ENCODE measurements at places on chromosomes 6 and 20.
A peak's percentile ranks its signal among the peaks of the same experiment; 100 is the strongest.

DNA sequence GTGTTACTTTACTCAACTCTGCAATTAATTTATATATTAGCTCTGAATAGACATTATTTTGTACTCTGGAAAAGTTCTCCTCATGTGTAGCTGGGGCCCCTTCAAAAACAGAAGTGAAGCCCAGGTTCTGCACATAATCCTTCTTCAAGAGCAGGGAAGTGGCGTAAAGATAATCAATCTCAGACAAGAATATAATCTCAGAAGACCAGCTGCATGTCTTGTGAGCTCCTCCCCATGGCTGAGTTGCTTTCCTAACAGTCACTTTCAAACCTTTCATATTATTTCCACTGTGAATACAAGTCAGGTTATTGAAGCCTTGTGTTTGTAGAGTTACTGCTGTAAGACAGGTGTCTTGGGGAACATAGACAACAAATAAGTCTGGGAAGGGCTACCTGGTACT, 691.9 kb downstream of the RFPL4B start:
- no peaks in the 10 kb centered on the region for H3K36me3 ChIP-seq
- no peak for DNase-seq
- no peak overlapping the region for H3K27ac ChIP-seq
- no peak overlapping the region for H3K4me3 ChIP-seq

GRCh38 chr20:23130622-23131140, 44.6 kb upstream of the CD93 start:
- H3K4me1 ChIP-seq, result no peaks in the 10 kb centered on the region
- H3K27me3 ChIP-seq, result no peaks in the 10 kb centered on the region
- no peak overlapping the region for H3K27ac ChIP-seq
- no peak for DNase-seq
- H3K4me3 ChIP-seq, result no peak overlapping the region

GRCh38 chr6:99838607-99839006, 155.4 kb downstream of the MCHR2 start:
- no peak for DNase-seq
- H3K4me1 ChIP-seq, result no peaks in the 10 kb centered on the region
- H3K27me3 ChIP-seq, result peaks cover 33% of the 10 kb centered on the region
- no peaks in the 10 kb centered on the region for H3K36me3 ChIP-seq

DNA sequence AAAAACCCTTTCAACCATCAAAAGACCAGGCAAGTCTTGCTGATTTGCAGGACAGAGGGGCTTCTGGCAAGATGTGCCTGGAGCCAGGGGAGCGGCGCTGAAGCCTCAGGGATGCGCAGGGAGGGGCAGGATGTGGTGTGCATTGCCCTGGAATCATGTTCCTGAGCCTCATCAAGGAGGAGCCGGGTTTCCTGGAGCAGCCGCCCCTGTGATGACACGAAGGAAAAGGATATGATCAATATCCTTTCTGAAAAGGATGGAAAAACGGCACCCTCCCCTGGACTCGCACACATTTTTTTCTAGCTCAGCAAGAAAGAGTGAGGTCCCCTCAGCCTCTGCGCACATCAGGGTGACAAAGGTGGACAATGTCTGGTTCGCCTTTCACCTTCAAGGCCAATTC, 173.1 kb upstream of the SSTR4 start:
- H3K27me3 ChIP-seq, result peaks cover 26% of the 10 kb centered on the region
- H3K27ac ChIP-seq, result no peak overlapping the region
- no peaks in the 10 kb centered on the region for H3K4me1 ChIP-seq
- no peak overlapping the region for H3K4me3 ChIP-seq
- no peak for DNase-seq

DNA sequence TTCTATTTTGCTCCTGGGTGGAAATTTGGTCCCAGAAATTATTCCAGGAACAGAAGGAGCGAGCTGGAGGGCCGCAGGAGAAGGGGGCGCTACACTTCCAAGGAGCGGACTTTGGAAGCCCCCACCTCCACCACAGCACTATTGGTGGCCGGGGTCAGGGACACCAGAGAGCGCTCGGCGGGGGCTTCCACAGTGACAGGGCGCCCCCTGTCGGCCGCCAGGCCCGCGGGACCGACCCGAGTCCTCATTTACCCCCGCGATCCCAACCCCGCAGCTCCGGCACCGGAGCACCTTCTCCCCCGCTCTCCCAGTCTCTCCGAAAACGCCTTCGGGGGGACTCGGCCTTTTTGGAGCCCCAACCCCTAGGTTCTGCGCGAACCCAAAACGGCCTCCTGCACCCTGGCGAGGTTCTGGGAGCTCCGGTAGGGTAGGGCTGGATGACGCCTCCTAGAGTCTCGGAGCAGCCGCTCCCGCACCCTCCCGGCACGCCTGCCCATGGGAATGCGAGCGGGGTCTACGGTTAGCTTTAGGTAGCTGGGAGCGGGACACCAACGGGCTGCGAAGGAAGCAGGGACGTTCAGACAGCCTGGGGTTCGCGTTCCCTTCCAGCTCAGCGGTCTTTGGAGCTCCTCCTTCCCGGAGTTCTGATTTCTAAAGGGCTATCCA, 2.4 kb upstream of the FOXA2 start:
- peak; percentile 51 for DNase-seq
- peaks cover 6% of the 10 kb centered on the region for H3K36me3 ChIP-seq
- H3K4me3 ChIP-seq, result no peak overlapping the region

- peaks cover 4% of the 10 kb centered on the region for H3K36me3 ChIP-seq
- peaks cover 40% of the 10 kb centered on the region for H3K27me3 ChIP-seq
- peaks cover 8% of the 10 kb centered on the region for H3K4me1 ChIP-seq
Measured at GRCh38 chr20:44666066-44666465, 14.6 kb upstream of the ADA start.

DNA sequence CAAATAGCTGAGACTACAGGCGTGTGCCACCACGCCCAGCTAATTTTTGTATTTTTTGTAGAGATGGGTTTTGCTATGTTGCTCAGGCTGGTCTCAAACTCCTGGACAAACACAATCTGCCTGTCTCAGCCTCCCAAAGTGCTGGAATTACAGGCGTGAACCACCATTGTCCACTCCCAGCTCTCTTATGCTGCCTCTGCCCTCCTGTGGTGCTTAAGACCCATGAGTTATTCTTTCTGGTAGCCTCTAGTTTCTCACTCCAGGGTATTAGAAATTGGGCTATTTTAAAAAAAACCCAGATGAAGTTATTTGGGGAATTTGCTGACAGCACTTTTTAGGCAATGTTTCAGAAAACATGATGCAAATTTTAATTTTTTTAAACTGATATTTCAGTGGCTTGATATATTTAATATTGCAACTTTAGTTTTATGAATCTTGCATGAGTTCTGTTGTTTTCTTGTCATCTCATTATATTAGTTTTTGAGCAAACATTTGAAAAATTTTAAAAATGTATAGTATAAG, 114.0 kb upstream of the FOXO3 start:
- no peak overlapping the region for H3K27ac ChIP-seq
- H3K4me3 ChIP-seq, result no peak overlapping the region
- no peaks in the 10 kb centered on the region for H3K36me3 ChIP-seq
- H3K4me1 ChIP-seq, result no peaks in the 10 kb centered on the region
- DNase-seq, result no peak

DNA sequence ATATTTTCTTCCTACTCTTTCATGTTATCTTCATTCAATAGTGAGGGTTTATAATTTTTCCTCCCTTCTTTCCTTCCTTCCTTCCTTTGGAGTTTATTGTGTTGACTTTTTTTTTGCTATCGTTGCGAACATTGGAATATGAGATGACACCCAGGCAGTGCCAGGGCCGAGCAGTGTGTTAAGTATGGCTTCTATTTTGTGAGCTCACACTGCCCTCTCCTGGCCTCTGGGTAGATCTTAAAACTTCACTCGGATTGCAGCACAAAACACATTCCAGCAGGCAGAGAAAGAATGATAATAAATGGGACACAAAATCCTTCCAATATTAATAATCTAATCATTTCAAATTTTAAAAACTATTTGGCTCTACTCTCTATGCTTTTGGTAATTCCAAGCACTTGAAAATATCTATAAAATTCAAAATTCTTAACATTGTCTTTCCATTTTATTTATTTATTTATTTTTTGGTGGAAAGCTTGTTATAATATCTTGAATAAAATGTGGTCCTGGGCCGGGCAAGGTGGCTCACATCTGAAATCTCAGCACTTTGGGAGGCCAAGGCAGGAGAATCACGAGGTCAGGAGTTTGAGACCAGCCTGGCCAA, 147.4 kb upstream of the OLIG3 start:
- DNase-seq, result peak; percentile 53
- H3K27ac ChIP-seq, result no peak overlapping the region
- peaks cover 5% of the 10 kb centered on the region for H3K4me1 ChIP-seq
- H3K4me3 ChIP-seq, result no peak overlapping the region

- no peak for DNase-seq
- no peak overlapping the region for H3K4me3 ChIP-seq
- H3K36me3 ChIP-seq, result no peaks in the 10 kb centered on the region
- no peak overlapping the region for H3K27ac ChIP-seq
- no peaks in the 10 kb centered on the region for H3K27me3 ChIP-seq
- peaks cover 9% of the 10 kb centered on the region for H3K4me1 ChIP-seq
Measured at GRCh38 chr6:81999826-82000225, 247.3 kb upstream of the TENT5A start.

- H3K27ac ChIP-seq, result no peak overlapping the region
- no peaks in the 10 kb centered on the region for H3K36me3 ChIP-seq
- DNase-seq, result no peak
- H3K4me1 ChIP-seq, result no peaks in the 10 kb centered on the region
- no peaks in the 10 kb centered on the region for H3K27me3 ChIP-seq
Measured at GRCh38 chr20:36974660-36975059, 23.2 kb upstream of the SAMHD1 start.

- no peak overlapping the region for H3K4me3 ChIP-seq
- no peaks in the 10 kb centered on the region for H3K27me3 ChIP-seq
- no peak for DNase-seq
- H3K27ac ChIP-seq, result no peak overlapping the region
Measured at GRCh38 chr20:5211803-5212714, 85.3 kb downstream of the CDS2 start.

DNA sequence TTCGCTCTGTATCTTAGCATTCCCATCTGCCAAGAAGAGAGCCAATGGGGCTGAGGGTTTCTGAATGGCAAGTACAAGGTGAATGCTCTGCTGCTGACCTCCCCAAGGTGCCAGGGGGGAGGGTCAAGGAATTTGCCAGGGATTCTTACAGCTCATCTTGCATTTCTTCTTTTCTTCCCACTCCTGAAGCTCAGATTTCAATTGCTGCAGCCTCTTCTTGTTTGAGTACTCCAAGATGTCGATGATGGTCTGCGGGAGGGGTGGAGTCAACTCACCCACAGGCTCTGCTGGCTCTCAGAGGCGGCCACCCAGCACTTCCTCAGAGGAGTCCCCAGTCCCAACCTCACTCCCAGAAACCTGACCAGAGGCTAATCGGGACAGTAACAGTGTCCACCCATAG, 12.4 kb downstream of the C20orf96 start:
- no peaks in the 10 kb centered on the region for H3K27me3 ChIP-seq
- no peak for DNase-seq
- no peaks in the 10 kb centered on the region for H3K36me3 ChIP-seq
- H3K4me3 ChIP-seq, result no peak overlapping the region

DNA sequence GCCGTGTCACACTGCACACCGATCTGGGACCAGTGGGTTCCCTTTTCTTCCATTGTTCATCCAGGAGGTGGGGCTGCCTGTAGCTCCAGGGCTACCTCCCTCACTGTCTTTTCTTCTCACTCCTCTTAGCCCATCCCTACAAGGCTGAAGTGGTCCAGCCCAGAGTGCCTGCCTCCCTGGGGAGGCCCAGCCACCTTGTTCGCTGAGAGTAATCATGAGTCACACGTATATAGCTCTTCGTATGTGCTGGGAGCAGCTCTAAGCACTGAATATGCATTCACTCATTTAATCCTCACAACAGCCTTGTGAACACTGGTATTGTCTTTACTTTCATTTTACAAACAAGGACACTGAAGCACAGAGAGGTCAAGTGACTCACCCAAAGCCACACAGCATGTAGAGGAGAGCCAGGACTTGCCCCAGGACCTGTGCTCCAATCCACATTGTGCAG, 14.7 kb upstream of the CCDC167 start:
- peaks cover 6% of the 10 kb centered on the region for H3K4me1 ChIP-seq
- no peak overlapping the region for H3K4me3 ChIP-seq
- H3K27ac ChIP-seq, result no peak overlapping the region
- peaks cover 94% of the 10 kb centered on the region for H3K27me3 ChIP-seq
- no peak for DNase-seq

DNA sequence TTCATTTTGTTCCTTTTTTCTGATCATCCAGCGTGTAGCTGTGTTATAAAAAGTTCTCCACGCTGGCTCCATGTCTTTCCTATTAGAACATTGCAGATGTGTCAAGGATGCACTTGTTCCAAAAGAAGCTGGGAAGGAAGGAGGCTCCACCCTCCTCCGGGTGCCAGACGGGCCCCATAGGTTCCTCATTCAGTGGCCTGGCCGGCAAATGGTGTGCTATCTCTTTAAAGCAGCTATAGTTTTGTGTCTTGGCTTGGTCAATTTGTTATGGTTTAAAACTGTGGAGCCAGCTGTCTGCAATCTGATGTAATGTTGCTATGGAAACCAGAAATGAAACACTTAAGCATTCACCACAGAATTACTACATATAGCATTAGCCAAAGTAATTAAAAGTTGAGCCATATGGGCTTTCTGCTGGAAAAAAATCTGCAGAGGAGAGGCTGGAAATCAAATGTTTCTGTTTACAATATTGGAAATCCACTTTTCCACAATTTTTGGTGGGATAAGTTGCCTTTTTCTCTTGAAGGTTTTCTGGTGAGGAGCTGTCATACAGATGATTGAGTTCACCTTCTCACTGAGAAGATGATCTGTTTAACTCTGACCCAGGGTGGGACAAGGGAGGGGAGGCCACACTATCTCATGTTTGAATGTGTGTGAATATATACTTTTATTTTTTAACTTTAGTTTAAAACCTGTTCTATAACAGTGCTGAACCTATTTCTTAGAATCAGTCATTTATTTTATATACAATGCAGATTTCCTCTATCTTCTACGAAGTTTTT, 167.4 kb downstream of the SASH1 start:
- H3K27ac ChIP-seq, result no peak overlapping the region
- H3K27me3 ChIP-seq, result no peaks in the 10 kb centered on the region
- no peak overlapping the region for H3K4me3 ChIP-seq
- H3K36me3 ChIP-seq, result no peaks in the 10 kb centered on the region
- DNase-seq, result no peak
- no peaks in the 10 kb centered on the region for H3K4me1 ChIP-seq

DNA sequence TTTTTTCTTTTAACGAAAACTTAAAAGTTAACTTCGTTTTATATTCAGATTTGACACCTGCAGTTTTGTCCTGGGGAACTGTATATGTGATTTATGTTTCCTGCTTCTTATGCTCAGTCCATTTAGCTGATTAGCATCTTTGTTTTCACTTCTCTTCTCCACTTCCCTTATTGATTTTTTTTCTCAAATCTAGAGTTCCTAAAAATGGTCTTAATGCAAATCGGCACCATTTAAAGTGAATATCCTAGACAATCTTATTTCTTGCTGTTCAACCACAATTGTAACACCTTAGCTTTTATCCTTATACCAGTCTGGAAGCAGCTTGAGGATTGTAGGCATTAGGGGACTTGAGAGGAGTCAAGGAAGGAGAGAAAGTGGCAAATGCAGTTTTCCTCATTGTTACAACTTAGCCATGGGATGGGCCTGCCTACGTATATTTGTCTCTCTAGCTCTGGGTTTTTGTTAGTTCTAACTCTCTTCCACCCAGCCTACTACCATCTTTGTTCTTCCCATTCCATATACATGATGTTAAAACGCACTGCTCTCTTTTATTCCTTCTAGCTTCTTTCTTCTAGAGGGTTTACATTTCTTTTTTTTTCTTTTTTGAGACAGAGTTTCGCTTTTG, 8.5 kb downstream of the QRSL1 start:
- no peak overlapping the region for H3K27ac ChIP-seq
- no peak for DNase-seq
- H3K27me3 ChIP-seq, result no peaks in the 10 kb centered on the region
- H3K4me1 ChIP-seq, result peaks cover 12% of the 10 kb centered on the region
- no peak overlapping the region for H3K4me3 ChIP-seq
- peaks cover 8% of the 10 kb centered on the region for H3K36me3 ChIP-seq
